H4 (cell line): ENCODE measurements at places on chromosomes 7 and 10. TPM values are rescaled to one million over a fixed set of nuclear protein-coding genes. Genes with fewer than 3 reads are reported as not detected.

DNA sequence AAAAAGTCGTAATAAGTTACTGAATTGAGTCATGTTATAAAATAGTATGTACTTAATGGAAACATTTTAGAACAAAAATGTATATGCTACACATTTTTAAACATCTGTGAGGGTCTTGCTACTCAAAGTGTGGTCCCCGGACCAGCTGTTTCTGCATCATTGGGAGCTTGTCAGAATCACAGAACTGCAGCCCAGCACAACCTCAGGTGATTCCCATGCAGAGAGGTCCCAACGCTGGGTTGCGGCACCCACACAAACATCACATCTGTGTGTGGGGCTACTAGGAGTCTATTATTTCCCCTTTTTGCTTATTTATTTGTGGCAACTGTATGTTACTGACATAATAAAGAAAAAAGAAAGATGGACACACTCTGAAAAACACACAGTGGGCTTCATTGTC, 146.6 kb downstream of the BMS1 start:
- no peak for DNase-seq

- no peak for DNase-seq
These were observed 57.4 kb downstream of the CAV1 start for GRCh38 chr7:116582164-116582732.

DNA sequence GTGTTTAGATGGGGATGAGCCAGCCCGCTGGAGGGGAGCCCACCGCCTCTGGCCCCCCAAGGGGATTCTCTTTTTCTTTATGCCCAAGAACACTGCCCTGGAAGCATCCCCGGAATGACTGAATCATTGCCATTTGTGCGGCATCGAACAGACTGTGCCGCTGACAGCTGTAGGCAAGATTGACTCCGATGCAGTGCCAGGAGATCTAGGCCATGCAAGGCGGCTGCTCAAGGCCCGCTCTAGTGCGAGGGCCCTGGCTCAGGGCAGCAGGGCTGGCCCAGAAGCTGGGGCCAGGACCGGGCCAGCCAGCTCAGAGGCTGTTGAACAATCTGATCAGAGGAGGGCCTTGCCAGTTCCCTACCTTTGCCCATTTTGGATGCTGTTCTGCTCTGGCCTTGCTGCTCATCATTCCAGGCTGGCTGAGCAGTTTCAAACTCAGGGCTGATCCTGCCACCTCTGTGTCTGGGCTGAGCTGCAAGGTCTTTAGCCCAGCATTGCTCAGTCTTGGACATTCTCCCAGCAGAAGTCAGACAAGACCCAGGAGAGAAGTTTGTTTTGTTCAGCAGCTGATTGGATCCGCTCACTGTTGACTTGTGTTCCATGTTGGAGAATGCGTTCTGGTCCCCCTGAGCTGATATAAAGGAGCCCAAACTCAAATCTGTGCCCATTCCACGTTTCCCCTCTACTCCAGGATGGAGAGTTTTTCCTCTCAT, 485.3 kb upstream of the GALNT17 start:
- no peak for DNase-seq

GRCh38 chr7:37287131-37287855, 161.4 kb downstream of the ELMO1 start:
- peak; percentile 69 for DNase-seq

DNA sequence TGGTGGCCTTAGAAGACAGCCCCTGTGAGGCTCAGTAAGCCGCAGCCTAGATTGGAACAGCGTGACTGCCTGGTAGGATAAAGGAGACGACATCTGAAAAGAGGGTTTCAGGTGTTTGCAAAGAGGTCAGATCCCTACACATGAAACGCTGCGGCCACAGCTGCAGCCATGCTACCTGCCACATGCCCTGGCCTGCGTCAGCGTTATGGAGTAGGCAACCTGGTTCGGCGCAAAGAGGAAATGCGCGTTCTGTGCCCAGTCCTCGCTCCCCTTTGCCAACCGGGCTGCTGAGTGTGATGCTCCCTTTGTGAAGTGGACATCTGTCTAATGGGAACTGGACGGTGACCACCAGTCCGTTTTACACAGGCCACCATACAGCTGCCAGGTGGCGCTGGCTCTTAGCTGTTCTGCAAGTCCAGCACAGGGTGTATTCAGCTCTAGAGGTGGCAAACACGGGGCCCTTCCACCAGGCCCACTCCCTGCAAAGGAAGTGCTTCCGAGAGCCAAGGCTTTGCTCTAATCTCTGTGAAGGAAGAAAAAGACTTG, 160.3 kb downstream of the CELF2 start:
- DNase-seq, result no peak

TMEM196 gene
- total RNA-seq, result not detected in 2 replicates

OR2A12 gene
- total RNA-seq, result not detected in 2 replicates

DNA sequence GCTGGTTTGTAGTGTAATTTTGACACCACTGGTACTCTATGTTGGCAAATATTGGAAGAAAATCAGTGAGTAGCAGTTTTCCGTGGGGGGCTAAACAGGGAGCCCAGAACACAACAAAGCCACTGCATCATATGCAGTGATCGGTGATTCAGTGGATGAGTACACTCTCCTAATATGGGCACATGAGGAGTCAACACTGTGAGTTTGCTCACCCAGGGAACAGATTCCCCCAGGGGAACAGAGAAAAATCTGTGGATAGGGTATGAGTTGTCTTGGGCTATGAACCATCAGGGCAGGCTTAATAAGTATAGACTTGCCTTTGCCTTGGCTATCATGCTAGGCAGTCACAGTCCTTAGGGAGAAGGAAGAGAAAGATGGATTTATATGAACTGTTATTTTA, 227.7 kb upstream of the SEMA3E start:
- DNase-seq, result no peak

DNA sequence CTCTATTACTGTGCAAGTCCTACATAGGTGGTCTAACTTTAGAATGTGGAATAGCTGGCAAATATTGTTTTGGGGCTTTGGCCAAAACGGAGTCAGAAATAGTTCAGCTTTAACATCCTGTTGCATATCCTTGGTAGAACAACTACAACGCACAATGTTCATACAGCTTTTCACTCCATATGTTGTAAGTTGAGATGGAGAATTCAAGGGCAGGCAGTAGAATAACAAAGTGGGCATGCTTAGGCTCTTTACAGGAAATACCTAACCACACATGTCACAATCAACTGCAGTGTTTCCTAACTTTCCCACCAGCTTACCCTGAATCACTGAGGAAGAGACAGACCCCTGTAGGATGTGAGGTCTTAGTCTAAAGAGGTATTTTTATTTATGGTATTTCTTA, 122.3 kb downstream of the PPP1R3A start:
- DNase-seq, result peak; percentile 65

UPK3B gene
- total RNA-seq, result not detected in 2 replicates

- DNase-seq, result no peak
These were observed 16.3 kb downstream of the ARHGAP12 start for GRCh38 chr10:31912289-31912688.
